CD4-positive, alpha-beta memory T cell (primary cell): ENCODE measurements at places on chromosomes 3 and 15. TPM values are rescaled to one million over a fixed set of nuclear protein-coding genes. Genes with fewer than 3 reads are reported as not detected.

Gene CASR
- not detected for total RNA-seq

Gene SLC7A14
- total RNA-seq: not detected

Gene LOXL1
- 1.6 TPM for total RNA-seq

DNA sequence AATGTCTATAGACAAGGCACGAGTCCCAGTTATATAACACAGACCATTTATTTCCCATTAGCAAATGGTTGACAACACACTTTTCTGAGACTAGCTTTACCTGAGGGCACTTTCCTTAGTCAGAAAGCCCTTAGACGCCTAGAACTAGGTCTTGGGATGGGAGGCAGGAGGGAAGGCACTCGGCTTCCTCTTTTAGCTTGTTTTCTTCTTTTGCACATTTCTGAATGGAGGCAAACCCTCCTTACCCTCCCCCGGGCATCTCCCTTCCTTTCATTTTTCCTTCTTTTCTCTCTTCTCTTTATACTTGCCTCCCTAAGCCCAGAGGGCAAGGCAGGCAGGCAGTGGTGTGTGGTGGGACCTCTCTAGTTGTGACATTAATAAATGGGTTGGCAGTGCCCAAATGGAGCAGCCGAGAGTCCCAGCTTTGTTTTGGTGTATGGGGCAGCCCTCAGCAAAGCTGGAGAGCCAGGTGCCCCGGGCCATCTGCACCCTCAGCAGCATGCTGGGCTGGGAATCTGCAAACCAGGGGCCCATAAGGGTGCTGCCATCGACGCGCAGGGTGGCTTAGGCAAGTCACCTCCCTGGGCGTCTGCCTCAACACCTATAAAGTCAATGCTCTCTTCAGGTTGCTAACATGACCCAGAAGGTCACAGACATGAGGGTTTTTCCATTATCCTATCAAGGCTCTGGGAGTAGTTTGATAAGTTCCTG, 21.1 kb upstream of the BCL2L10 start:
- no peak for DNase-seq

- DNase-seq: no peak
These were observed 212.5 kb downstream of the BCHE start for GRCh38 chr3:165624761-165625160.

DNA sequence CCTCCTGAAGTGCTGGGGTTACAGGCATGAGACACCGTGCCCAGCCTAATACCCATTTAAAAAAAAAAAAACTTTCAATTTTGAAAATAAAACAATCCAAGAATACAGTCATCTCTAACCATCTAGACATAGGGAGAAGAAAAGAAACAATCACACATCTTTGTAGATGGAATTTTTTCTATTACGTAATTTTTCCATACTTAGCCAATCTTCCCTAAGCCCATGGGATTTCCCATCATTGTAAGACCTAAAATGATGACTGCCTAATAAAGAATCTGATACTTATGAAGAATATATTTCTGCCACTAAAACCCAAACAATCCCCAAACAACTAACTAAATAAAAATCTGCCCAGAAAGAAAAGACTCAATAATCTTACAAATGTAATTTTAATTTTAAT, 88.7 kb downstream of the CBLB start:
- no peak for DNase-seq

GRCh38 chr3:10417847-10418246, 87.5 kb downstream of the ATP2B2 start:
- DNase-seq: no peak

DNA sequence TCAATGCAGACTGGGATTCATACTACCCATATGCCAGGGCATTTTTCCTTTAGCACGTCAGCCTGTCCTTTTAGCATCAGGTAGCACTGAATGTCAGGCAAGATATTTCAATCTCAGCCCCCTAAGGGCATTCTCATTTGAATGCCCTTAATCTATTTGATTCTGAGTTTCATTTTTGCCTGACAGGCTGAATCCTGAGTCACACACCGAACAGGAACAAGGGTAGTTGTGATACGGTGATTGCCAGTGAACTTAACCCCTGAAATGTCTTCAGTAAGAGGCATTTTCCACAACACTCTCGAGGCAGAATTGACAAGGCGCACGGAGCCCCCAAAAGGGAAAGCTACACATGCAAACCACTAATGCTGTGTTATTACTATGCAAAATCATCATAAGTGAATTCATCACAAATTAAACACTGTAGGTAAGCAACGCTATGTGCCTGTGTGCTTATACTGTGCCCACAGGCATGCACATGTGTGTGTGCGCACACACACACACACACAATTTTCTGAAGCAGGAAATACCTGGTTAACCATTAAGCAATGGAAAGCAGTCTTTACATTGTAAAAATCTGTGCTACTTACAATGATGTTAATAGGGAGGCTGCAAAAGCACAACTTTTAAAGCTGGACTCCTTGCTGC, 130.4 kb downstream of the ZNF385D start:
- DNase-seq: no peak
